Natural killer cell (primary cell): ENCODE measurements at places on chromosomes 2 and 18.

GRCh38 chr2:113707106-113707505, 49.3 kb downstream of the SLC35F5 start:
- H3K27me3 ChIP-seq, result no peaks in the 10 kb centered on the region
- H3K36me3 ChIP-seq, result no peaks in the 10 kb centered on the region
- no peak overlapping the region for H3K27ac ChIP-seq
- no peaks in the 10 kb centered on the region for H3K4me1 ChIP-seq

- no peak overlapping the region for H3K4me3 ChIP-seq
- peak overlapping the region; percentile 88 for H3K27ac ChIP-seq
- H3K4me1 ChIP-seq, result peaks cover 23% of the 10 kb centered on the region
- H3K27me3 ChIP-seq, result no peaks in the 10 kb centered on the region
- no peak for DNase-seq
Measured at GRCh38 chr18:9115984-9116383, 13.5 kb downstream of the NDUFV2 start.

DNA sequence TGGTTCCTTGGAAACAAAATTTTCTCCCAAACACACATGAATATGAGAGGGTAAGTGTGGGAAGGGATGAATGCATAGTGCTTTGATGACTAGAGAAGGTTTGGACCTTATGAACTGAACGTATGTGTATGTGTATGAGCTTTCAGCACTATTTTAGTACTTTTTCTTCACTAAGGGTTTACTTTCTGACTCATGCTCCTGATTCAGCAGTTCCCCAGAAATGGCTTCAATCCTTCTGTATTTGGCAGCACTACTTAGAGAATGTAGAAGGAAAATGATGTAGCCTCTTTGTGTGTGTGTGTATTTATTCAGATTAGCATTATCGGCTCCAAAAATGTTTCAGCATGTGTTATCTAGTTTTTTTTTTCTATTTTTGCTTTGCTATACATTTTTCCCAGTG, 22.2 kb downstream of the KCNJ3 start:
- no peak for DNase-seq
- H3K27ac ChIP-seq, result no peak overlapping the region
- H3K4me3 ChIP-seq, result no peak overlapping the region
- H3K4me1 ChIP-seq, result no peaks in the 10 kb centered on the region
- H3K36me3 ChIP-seq, result no peaks in the 10 kb centered on the region

DNA sequence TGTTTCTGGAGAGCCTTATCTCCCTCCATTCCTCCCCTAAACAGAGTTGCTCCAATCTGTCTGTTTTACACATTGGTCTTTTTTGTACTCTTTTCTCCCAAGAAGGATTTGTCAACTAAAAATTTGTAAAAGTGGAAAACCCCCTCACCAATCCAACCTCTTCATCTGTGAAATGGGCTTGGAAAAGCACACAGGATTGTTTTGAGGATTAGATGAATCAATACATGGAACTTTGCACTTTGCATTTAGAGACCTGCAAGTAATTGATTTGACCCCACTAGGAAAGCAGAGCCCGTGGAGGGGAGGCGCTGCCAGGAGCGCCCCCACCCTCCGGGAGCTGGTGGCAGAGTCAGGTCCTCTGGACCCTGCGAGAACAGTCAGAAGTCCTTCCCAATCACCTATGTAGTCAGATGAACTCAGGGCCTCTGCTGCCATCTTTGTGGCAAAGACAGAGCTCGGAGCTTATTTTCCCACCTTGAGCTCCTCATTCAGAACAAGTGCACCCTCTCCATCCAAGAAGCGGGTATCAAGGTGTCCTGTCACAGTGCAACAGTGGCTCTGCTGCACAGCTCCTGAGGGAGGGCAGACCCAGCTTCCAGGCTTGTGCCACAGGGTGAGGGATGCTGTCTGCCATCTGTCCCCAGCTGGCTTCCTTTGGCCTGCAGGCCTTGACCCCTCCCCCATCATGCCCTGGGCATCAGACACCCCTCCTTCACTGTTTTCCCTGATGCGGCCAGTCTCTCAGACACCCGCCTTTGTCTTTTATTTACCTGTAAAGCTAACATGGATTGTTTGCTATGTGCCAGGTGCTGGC, 1.7 kb upstream of the TMEM185B start:
- H3K4me3 ChIP-seq, result no peak overlapping the region
- no peaks in the 10 kb centered on the region for H3K27me3 ChIP-seq
- no peak overlapping the region for H3K27ac ChIP-seq
- no peaks in the 10 kb centered on the region for H3K36me3 ChIP-seq

GRCh38 chr2:106269591-106270291, 75.6 kb upstream of the UXS1 start:
- H3K27me3 ChIP-seq, result peaks cover 11% of the 10 kb centered on the region
- H3K4me1 ChIP-seq, result peaks cover 14% of the 10 kb centered on the region
- H3K36me3 ChIP-seq, result no peaks in the 10 kb centered on the region
- H3K27ac ChIP-seq, result no peak overlapping the region

- H3K27ac ChIP-seq, result no peak overlapping the region
- H3K4me3 ChIP-seq, result no peak overlapping the region
- peaks cover 2% of the 10 kb centered on the region for H3K36me3 ChIP-seq
- no peaks in the 10 kb centered on the region for H3K4me1 ChIP-seq
- DNase-seq, result no peak
- H3K27me3 ChIP-seq, result no peaks in the 10 kb centered on the region
Measured at GRCh38 chr2:121570667-121571055, 40.0 kb downstream of the RNU4ATAC start.

DNA sequence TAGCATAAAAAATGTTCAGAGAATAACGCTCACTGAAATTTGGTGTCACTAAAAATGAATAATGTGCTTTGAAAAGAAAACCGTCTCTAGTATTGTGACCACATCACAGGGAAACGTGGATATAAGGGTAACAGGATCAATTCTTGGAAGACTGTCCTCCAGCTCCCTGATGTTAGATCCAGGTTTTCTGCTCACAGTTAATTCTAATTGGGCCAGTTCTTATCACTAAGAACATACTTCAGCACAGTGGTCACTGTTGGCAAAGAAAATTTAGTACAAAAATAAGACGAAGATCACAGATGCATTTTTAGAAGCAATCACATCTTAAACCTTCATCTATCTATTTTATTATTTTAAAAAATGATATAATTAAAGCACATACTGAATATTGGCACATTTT, 57.0 kb upstream of the CD226 start:
- no peaks in the 10 kb centered on the region for H3K27me3 ChIP-seq
- DNase-seq, result no peak
- H3K4me1 ChIP-seq, result no peaks in the 10 kb centered on the region
- peaks cover 6% of the 10 kb centered on the region for H3K36me3 ChIP-seq
- H3K27ac ChIP-seq, result no peak overlapping the region

GRCh38 chr2:40511661-40512213, 59.8 kb upstream of the SLC8A1 start:
- H3K36me3 ChIP-seq, result no peaks in the 10 kb centered on the region
- H3K27me3 ChIP-seq, result no peaks in the 10 kb centered on the region
- H3K27ac ChIP-seq, result no peak overlapping the region
- DNase-seq, result no peak
- H3K4me1 ChIP-seq, result no peaks in the 10 kb centered on the region
- no peak overlapping the region for H3K4me3 ChIP-seq

GRCh38 chr2:204571041-204571440, 25.8 kb downstream of the PARD3B start:
- DNase-seq, result no peak
- no peak overlapping the region for H3K27ac ChIP-seq
- H3K4me3 ChIP-seq, result no peak overlapping the region

GRCh38 chr2:16728351-16729136, 62.9 kb upstream of the CYRIA start:
- H3K27me3 ChIP-seq, result no peaks in the 10 kb centered on the region
- no peak overlapping the region for H3K27ac ChIP-seq
- no peak overlapping the region for H3K4me3 ChIP-seq

GRCh38 chr2:68746408-68746807, 11.8 kb downstream of the ARHGAP25 start:
- DNase-seq, result no peak

DNA sequence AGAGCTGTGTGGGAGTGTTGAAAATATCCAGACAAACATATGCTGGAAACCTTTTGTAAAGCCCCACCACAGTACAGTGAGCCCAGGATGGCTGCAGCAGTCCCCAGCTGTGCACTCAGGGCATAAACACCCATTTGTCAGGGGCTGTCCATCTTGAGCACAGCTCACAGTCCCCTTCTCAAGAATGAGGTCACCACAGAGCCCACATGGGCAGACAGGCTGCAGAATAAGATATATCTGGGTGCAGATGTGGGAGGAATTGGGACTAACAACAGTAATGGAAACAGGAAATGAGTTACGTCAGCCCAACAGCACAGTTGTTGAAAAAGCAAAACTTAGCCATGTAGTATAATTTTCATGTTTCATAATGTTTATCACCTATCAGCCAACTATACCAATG, 219.6 kb downstream of the ETAA1 start:
- peaks cover 3% of the 10 kb centered on the region for H3K4me1 ChIP-seq
- H3K27ac ChIP-seq, result no peak overlapping the region
- H3K36me3 ChIP-seq, result no peaks in the 10 kb centered on the region
- H3K27me3 ChIP-seq, result no peaks in the 10 kb centered on the region
- H3K4me3 ChIP-seq, result no peak overlapping the region

DNA sequence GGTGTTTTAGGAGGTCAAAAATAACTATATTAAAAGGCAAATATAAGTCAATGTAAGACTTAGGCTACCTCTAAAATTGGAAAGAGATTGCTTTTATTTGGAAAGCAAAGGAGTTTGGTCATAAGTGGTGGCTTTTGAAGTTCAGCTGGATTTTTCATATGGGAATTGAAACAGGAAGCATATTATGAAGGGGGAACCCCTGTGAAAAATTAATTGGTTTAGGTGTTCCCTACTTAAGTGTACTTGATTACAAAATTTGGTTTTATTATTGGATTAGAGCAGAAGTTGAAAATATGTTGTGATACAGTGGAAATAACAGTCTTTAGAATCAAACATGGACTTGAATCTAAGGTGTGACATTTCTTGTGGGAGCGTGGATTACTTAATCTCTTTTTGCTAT, 121.4 kb upstream of the TTC27 start:
- H3K27me3 ChIP-seq, result no peaks in the 10 kb centered on the region
- no peak overlapping the region for H3K4me3 ChIP-seq
- no peak for DNase-seq
- peaks cover 66% of the 10 kb centered on the region for H3K36me3 ChIP-seq

GRCh38 chr18:31942291-31942998, 483 bp downstream of the TRAPPC8 start:
- no peaks in the 10 kb centered on the region for H3K36me3 ChIP-seq
- H3K27ac ChIP-seq, result peak overlapping the region; percentile 98
- no peaks in the 10 kb centered on the region for H3K27me3 ChIP-seq
- no peak for DNase-seq
- H3K4me3 ChIP-seq, result peak overlapping the region; percentile 96

- DNase-seq, result no peak
- no peaks in the 10 kb centered on the region for H3K27me3 ChIP-seq
- H3K4me1 ChIP-seq, result peaks cover 64% of the 10 kb centered on the region
Measured at GRCh38 chr2:130371723-130372054, 15.8 kb downstream of the PTPN18 start.

DNA sequence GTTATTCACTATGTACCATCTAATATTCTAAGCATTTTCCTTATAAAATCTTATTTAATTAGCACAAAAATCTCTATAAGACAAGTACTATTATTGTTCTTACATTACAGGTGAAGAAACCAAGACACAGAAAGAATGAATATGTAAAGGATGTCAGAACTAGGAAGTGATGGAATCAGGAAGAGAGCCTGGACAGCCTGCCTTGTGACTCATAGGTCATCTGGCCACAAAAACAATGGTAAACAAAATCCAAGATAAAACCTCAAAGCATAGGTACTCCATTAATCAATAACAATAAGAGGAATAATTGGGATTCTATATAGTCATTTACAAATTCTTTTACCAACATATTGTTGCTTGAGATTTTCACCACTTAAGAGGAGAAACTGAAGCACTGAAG, 505.4 kb upstream of the PIK3C3 start:
- H3K27me3 ChIP-seq, result no peaks in the 10 kb centered on the region
- DNase-seq, result no peak
- H3K4me3 ChIP-seq, result no peak overlapping the region
- no peaks in the 10 kb centered on the region for H3K36me3 ChIP-seq

DNA sequence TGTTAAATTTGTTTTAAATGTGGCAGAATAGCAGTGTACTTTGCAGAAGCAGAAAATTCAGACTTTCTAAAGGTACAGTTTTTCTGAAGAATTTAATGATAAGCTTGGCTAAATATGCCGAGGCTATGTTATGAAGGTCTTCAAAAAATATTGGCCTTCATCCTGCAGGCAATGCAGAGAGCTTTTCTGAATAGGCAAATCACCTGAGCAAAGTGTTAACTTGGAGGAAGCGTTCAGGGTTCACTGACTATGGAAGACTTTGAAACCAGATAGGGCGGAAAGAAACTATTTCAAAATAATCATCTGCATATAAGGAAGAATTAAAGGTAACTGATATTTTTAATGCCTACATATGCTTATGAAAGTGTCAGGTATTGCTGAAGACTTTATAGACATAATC, 133.7 kb upstream of the SETBP1 start:
- H3K4me3 ChIP-seq, result no peak overlapping the region
- H3K27ac ChIP-seq, result no peak overlapping the region
- no peaks in the 10 kb centered on the region for H3K36me3 ChIP-seq
- no peaks in the 10 kb centered on the region for H3K27me3 ChIP-seq

GRCh38 chr2:111900859-111901258, 2.5 kb downstream of the MERTK start:
- H3K27ac ChIP-seq, result no peak overlapping the region
- DNase-seq, result peak; percentile 21
- no peak overlapping the region for H3K4me3 ChIP-seq
- no peaks in the 10 kb centered on the region for H3K36me3 ChIP-seq

GRCh38 chr2:15494877-15495276, 66.3 kb downstream of the NBAS start:
- H3K36me3 ChIP-seq, result peaks cover 8% of the 10 kb centered on the region
- H3K27ac ChIP-seq, result no peak overlapping the region
- no peak for DNase-seq
- H3K4me1 ChIP-seq, result no peaks in the 10 kb centered on the region

- no peak overlapping the region for H3K4me3 ChIP-seq
- DNase-seq, result no peak
- H3K27ac ChIP-seq, result no peak overlapping the region
- no peaks in the 10 kb centered on the region for H3K4me1 ChIP-seq
Measured at GRCh38 chr18:24987303-24988252, 364.4 kb downstream of the ZNF521 start.

DNA sequence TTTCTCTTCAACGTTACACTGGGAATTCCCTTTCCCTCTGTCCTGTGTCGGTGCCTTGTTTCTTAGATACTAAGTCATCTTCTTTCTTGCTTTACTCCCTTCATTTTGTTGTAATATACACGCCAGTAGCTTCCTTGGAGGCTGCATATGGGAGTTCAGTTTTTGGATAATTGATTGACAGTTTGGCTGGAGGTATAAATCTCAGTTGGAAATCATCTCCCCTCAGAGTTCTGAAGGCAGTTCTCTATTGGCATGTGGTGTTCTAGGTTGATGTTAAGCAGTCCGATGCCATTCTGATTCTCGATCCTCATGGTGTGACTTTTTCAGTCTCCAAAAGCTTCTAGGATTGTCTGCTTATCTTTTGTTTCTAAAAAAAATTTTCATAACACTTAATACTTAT, 152.5 kb upstream of the GLI2 start:
- H3K4me1 ChIP-seq, result no peaks in the 10 kb centered on the region
- H3K4me3 ChIP-seq, result no peak overlapping the region
- peaks cover 2% of the 10 kb centered on the region for H3K27me3 ChIP-seq
- no peak for DNase-seq
- no peak overlapping the region for H3K27ac ChIP-seq
- H3K36me3 ChIP-seq, result no peaks in the 10 kb centered on the region
